ENCODE measurements at places on chromosomes 6 and 20. TPM values are rescaled to one million over a fixed set of nuclear protein-coding genes. Genes with fewer than 3 reads are reported as not detected.

DNA sequence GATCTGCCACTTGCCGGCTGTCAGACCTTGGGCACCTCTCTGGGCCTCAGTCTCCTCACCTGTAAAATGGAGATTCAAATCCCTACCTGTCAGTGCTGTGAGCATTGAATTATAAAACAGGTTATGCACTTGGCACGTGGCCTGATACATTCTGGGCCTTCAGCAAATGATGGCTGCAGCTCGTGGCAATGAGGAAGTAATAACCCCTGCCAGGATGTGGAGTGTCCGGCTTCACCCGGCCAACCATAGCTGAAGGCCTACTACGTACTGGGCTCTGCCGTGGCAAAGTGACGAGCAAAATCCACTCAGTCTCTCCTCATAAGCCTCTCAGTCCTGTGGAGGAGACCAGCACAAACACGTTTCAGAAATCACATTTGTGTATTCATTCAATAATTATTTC lies 10.9 kb upstream of the VSTM2L start:
- DNase-seq = no peak

DNA sequence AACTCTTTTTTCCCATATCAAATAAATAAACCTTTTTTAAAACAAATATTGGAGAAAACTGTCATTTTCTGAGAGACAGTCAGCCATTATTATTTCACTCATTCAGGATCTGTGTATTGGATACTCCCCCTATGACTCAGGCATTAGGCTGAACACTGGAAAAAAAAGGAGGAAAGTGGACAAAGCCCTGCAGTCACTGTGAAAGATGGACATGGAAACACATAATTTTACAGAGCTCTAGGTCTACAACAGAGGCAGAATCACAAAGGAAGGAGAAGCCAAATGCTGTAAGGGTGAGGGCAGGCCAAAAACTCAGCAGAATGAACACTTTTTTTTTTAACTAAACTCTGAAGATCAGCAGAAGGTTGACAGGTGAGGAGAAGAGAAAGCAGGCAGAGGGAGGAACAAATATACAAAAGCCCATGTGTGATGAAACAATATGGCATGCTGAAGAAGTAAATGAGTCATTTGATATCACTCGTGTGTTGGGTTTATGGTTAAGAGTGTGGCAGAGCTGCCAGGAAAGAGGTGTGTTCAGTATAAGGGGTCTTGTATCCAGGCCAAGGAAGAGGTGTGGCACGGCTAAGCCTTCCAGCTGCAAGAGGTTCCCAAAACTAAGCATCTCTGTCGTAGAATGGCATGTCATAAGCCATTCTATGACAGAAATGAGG lies 39.1 kb downstream of the EPB41L2 start:
- DNase-seq = peak; percentile 56

- DNase-seq = no peak
These were observed 6.3 kb upstream of the TBC1D22B start for GRCh38 chr6:37251211-37251780.

DNA sequence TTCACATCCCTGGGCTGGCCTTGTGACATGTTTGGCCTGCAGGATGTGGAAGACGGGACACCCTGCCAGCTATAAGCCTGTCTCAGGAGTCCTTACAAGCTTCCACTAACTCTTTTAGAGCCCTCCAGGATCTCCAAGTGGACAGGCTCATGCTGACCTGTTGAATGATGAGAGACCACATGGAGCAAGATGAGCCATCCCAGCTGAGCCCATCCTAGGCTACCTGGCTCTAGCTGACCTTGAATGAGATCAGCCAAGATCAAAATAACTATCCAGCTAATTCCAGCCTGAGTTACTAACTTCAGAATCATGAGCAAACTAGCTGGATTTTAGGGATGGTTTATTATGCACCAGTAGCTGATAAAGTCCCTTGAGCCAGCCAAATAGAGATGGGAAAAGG lies 169.5 kb downstream of the TFAP2C start:
- no peak for DNase-seq

LAMP5 gene
- total RNA-seq = 3.3 TPM

Measured in MG63 (cell line).